ENCODE measurements at places on chromosomes 13 and 19.

DNA sequence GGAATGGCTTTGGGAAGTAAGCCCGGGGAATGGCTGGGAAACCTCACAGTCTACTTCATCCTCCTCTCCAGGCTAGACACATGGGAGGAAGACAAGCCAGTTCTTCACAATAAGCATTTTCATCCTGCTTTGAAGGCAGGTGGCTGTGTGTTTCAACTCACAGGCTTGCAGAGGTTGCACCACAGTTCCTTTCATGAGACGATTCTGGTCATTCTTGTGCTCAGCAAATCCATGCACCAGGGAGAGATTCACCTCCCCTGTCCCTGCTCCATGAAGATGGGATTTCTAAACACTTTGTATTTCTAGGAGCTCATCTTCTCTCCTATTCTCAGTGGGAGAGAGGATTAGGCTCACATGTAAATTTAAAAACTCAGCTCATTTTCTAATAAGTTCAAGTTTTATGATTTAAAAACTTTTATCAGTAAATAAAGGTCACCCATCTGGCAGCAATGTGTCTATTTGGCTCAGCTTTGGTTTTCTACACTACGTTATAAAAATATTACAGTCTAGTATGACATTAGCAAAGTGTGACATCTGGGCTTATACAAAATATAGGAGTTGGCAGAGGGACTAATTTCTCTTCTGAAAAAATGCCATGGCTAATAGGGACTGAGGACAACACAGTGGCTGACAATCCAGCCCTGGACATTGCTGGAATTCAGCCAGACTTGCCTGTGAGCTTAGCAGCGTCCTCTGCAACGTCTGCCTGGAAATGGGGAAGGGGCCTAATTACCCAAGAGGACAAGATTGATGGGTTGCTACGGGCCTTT lies 283.2 kb upstream of the SLC10A2 start:
- no peak for DNase-seq

DNA sequence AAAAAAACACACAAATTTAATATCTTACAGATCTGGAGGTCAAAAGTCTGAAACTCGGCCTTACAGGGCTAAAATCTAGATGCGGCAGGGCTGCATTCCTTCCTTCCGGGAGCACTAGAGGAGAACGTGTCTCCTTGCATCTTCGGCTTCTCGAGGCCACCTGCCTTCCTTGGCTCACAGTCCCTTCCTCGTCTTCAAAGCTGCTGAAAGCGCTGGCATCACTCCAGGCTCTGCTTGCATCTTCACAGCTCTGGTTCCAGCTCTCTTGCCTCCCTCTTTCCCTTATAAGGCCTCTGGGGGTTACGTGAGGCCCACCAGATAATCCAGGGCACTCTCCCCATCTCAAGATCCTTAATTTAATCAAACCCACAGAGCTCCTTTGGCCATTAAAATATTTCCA lies 10.5 kb downstream of the XRCC1 start:
- no peak for DNase-seq

GRCh38 chr13:83221813-83222241 lies 660.4 kb downstream of the SLITRK1 start:
- DNase-seq: peak; percentile 83

- DNase-seq: no peak
Measured at GRCh38 chr19:10112895-10113591, 1.6 kb downstream of the P2RY11 start.

DNA sequence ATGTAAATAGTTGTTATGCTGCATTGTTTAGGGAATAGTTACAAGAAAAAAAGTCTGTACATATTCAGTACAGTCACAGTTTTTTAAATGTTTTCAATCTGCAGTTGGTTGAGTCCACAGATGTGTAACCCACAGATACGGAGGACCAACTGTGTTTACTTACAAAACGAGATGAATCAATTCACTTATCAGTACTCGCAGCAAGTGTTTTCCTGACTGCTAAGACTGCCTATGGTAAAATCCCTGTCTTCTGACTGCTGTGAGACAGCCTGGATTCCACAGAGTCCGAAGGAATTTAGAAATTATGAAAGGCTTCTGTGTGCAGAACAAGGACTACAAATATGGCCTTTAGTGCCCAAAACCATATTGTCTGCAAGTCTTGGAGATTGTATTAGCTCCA lies 45.7 kb upstream of the C1QTNF9 start:
- DNase-seq: no peak

DNA sequence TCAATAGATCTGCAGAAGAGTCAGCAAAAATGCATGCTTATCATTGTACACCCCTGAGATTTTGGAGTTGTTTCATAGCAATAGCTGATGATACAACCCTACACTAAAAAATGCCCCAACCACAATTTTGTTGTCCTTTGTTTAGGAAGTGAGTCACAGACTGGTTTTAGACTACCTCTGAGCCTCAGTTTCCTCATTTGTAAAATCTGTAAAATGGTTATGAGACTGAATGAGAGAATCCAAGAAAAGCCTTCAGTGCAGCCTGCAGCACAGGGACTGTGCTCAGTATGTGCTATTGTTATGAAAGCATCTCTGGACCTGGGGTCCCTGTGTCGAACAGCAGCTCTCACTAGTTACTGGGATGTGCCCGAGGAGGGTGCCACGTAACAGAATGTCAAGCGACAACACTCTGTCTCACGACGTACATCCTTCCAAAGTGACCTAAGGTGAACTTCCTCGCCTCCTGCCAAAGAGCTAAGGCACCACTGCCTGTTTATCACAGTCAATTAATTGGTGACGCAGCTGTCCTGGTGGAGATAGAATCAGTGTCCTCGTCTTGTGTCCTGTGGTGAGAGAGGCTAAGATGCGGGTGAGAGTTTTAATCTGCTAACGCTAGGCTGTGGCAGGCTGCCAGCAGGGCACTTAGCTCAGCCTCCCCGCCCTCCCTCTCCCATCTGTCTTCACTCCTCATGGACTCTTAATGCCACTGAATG lies 18.1 kb downstream of the DHRS12 start:
- peak; percentile 60 for DNase-seq

- no peak for DNase-seq
Measured at GRCh38 chr13:20579191-20579590, 12.2 kb downstream of the IFT88 start.

DNA sequence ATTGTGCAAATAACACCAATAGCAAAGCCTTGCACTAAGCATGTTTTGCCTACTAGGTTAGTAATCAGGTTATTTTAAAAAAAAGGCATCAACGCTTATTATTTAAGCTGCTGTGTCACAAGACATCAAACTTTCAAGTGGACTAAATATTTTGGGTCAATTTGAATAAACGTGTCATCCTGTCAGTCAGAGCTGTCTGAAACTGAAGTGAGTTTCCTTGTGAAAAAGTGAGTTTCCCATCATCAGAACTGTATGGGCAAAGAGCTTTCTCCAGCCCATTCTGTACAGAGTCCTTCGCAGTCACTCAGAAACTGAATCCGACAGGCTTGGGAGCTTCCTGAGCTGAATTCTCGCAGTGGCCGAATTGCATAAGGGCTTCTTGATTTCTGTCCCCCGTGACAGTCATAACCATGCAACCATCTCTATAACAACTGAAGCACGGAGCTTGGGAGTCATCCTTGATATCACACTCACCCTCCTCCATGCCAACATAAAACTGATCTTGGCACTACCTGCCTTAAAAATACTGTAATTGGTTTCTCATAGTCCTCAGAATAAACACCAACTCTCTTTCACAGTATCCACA lies 139.8 kb downstream of the MIPEP start:
- DNase-seq: no peak

DNA sequence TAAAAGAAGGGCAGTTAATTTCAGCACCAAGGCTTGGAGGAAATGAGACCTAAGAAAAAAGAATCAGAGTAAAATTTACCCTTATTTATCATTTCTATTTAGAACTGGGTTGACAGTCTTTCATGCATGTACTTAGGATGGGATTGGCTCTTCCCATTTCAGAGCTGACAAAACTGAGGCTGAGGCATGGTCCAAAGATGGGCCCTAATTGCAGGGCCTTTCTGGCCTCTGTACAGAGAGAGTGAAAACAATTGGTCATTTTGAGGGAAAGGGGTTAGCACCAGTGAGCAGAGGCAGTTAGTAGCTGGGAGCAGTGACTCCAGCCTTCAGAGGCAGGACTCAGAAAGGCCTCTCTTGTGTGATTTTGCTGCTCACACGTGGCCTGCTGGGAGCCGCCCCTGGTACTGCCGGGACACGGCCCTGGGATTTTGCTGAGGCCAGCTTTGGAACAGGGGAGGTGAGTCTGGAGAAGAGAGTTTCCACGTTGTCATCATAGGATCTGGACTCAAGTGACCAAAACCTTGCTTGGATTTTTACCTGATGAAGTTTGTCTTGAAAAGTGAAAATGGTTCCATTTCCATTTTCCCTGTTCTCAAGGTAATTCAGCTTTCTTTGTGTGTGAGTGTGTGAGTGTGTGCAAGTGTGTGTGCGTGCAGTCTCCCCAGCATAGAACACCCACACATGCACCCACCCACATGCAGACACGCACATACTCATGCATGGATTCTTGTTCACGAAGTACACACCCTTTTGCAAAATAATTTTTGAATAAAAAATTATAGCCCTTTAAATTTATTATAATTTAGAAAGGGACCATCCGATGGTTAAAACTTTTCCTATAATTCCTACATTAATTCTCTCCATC lies at the start of gene ZNF536:
ZNF536 (plus strand) TSS at position 425 of the 865 bp plus-strand sequence. CDS start 71,179 bp downstream, outside the sequence.
- no peak for DNase-seq

GRCh38 chr19:11014403-11014911 lies 53.6 kb downstream of the SMARCA4 start:
- no peak for DNase-seq

GRCh38 chr13:48194379-48194754 lies 38.6 kb upstream of the ITM2B start:
- DNase-seq: no peak

- no peak for DNase-seq
Measured at GRCh38 chr13:35984287-35984686, 146.9 kb downstream of the DCLK1 start.

DNA sequence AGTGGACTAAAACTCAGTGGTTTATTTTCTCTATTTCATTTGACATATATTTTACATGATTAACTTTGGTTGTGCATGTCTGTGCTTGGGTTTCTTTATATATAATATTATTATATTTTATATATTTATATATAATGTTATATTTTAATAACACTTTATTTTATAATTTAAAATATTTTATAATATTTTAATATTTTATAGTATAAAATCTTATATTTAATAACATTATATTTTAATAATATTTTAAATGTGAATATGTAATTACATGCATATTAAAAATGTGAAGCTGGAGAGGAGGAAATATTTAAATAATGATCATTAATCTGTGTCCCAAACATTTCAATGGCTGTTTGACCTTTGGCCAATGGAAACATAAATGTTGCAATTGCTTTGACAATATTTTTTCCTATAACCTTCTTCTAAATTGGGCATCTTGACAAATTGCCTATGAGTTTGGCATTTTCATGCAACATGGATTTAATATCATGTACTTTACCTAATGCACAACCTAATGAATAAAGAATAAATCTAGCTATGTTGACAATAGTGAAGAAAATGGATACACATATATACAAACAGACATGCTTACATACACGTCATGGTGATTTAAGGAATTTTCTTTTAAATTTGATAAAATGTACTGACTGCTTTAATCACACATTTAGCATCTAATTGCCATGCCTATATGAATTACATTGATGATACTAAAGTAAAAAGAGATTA lies 607.1 kb downstream of the SLITRK6 start:
- DNase-seq: no peak

DNA sequence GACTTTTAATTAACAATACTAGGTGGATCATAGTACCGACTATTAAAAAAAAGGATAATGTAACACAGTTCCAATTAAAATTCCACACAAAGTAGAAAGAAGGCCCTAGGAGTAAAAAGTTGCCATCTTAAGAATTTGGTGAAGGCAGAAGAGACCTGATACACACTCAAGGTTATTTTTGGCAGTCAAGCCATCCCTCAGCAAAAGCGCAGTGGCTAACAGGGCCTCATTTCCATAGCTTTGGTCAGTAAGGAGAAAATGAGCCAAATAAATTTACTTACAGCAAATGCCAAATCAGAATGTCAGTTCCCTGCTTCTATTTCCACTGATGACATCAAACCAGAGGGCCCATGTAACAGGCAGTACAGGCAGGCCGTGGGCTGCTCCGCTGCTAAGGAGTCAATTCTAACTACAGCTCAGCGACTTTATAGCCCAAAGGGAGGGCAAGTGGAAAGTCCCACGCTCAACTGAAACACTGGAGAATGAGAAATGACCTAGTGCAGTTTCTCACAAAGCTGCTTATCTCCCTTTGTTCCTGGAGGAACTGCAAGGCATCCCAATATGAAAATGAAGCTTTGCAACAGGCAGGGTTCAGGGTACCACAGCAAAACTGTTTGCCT lies 6.3 kb downstream of the ARGLU1 start:
- DNase-seq: no peak

- DNase-seq: no peak
Measured at GRCh38 chr13:40087091-40088002, 431.9 kb downstream of the COG6 start.

- no peak for DNase-seq
Measured at GRCh38 chr13:43546251-43546650, 240.5 kb downstream of the ENOX1 start.

GRCh38 chr19:3161453-3161852 lies 17.1 kb upstream of the S1PR4 start:
- peak; percentile 43 for DNase-seq

GRCh38 chr13:39821977-39822376 lies 166.5 kb downstream of the COG6 start:
- DNase-seq: no peak

Data from LHCN-M2 (cell line).